ENCODE measurements at places on chromosomes 3 and 15. TPM values are rescaled to one million over a fixed set of nuclear protein-coding genes. Genes with fewer than 3 reads are reported as not detected.

DNA sequence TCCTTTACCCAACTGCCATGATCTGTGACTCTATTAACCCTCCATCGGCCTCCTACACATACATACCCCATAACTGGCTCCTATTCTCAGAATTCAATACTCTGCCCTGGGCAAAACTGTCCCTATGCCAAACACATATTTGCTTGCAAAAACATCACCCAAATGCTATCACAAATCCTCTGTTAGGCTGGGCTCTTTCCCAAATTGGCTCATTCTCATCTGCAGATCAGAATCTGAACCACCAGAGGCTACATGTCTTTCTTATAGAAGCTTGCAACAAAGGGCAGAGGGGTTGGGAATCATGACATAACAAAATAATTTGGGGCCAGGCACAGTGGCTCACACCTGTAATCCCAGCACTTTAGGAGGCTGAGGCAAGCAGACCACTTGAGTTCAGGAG, 45.4 kb upstream of the GOLM2 start:
- DNase-seq, result no peak

- DNase-seq, result no peak
These were observed 8.0 kb upstream of the INO80 start for GRCh38 chr15:41124058-41124457.

DNA sequence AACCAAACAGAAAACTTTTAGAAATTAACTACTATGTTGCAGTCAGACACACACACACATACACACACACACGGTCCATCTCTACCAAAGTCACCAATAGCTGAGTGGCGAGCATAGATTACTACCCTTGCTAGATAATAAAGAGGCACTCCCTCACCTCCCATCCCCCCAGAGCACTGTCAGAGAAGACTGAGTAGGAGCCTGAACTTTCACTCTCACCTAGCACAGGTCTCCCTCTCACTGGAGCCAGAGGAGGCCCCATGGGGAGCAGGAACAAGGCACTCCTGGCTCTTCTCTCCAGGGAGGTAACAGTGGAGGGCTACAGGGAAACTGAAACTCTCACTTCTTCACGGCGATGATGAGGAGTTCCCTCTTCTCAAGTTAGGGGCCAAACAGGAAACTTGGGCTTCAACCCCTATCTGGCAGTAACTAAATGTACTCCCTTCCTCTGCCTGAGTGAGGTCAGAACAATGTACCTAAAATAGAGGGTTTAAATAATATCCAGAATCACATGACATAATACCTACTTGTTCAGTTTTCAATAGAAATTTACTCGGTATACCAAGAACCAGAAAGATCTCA, 975.3 kb upstream of the GBE1 start:
- DNase-seq, result no peak

Gene ACP3
- 2.3 TPM for total RNA-seq

DNA sequence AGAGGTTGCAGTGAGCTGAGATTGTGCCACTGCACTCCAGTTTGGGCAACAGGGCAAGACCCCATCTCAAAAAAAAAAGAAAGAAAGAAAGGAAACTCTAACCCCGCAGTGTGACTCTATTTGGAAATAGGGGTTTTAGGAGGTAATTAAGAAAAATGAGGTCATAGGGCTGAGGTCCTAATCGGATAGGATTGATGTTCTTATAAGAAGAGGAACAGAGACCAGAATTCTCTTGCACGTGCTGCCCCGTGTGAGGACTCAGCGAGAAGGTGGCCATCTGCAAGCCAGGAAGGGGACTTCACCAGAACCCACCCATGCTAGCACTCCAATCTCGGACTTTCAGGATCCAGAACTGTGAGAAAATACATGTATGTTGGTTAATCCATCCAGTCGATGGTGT, 25.8 kb downstream of the KLHL6 start:
- no peak for DNase-seq

DNA sequence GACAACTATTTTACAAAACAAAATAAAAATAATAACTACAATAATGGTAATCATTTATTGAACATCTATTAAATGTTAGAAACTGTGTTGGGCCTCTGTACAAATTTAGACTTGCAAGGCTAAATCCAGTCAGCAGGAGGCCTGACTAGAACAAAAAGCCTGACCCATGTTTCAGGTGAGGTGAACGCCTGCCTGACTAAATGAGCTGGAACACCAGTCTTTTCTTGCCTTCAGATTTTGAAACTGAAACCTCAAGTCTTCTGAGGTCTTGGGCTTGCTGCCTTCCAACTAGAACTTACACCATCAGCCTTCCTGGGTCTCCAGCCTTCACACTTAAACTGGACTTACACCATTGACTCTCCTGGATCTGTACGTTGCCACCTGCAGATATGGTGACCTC, 706.9 kb downstream of the TBL1XR1 start:
- no peak for DNase-seq

Gene RARRES1
- total RNA-seq, result 6.4 TPM

GRCh38 chr15:57281321-57281720, 95.0 kb upstream of the CGNL1 start:
- DNase-seq, result no peak

GRCh38 chr15:83516935-83517334, 69.8 kb downstream of the SH3GL3 start:
- DNase-seq, result no peak

GRCh38 chr3:131717493-131717892, 214.7 kb upstream of the MRPL3 start:
- no peak for DNase-seq

GRCh38 chr15:60859996-60860494, 369.1 kb downstream of the RORA start:
- DNase-seq, result peak; percentile 8

Gene KNG1
- total RNA-seq, result not detected

Gene BLOC1S6
- total RNA-seq, result 87.2 TPM

DNA sequence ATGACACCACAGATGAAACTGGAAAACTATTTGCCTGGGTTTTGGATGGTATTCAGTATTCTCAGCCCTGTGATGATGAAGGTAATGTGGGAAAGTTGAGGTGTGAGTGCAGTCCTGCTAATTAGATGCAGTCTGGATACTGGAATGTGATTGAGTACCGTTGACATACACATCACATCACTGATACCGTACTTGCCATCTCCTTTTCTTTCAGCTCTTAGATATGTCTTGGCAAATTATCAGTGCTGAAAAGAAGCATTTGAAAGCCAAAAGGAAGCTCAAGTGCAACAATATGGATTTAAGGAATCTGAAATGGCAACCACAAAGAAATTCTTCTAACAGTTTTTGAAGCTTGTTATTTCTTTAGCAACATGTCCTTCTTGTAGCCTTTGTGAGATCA, 381.4 kb upstream of the TGFBR2 start:
- DNase-seq, result no peak

Measured in fibroblast of villous mesenchyme (primary cell).